ENCODE measurements at places on chromosomes 1 and 21.

DNA sequence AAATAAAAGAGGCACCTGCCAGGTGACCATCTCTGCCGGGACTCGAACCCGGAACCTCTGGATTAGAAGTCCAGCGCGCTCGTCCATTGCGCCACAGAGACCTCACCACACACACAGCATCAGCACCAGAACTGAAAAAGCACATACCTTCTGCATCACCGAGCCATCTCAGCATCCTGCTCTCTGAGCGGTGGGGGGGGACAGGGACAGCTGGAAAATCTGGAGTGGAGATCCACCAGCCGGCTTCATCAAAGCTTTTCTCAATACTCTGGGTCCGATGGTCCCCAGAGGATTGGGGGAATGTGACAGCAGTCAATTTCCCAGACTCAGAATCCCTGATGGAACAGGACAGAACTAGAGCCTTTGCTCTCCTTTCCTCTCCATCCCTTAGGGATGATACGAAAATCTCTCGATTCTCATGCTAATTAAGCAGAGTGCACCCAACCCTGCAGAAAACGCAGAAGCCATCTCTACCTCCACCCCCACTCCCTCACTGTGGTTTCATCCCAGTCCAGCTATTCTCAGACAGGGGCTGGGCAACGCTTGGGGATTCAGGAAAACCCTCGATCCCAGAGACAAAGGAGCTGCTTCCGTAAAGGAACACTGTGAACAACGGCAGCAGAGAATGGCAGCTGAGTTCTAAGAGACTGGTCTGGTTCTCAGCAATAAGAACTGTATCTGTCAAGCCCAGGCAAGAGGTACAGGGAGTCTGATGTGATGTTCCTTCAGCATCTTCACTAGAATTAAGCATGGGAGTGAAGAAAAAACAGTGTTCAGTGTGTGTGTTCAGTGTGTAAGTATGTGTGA lies 29.6 kb upstream of the CADM3 start:
- no peak for DNase-seq

- no peak for DNase-seq
Measured at GRCh38 chr1:192342842-192343241, 26.1 kb downstream of the RGS21 start.

GRCh38 chr1:247357781-247358211 lies 26.1 kb upstream of the ZNF496 start:
- DNase-seq, result no peak

DNA sequence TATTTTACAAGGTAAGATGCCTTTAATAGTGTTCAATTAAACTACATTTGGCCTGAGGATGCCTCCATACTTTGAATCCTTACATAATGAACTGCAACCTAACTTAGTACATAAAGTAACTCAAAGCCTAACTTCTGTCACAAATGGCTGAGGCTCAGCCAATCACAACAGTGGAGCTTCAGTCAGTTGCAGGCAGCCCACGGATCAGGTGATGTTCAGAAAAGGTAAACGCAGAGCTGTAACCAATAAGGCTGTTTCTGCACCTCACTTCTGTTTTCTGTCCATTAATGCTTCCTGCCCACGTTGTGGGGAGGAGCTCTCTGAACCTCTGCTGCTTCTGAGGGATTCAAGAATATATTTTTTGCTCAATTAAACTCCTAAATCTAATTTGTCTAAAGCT lies 94.8 kb upstream of the KIAA0040 start:
- no peak for DNase-seq

All from T follicular helper cell (primary cell).